Stimulated activated CD4-positive, alpha-beta T cell treated with anti-CD3 and anti-CD28 coated beads, Interleukin-1b, Interleukin-23, amount 100 ng/mL, for 4 hours (primary cell): ENCODE measurements at places on chromosomes 11 and 22.

DNA sequence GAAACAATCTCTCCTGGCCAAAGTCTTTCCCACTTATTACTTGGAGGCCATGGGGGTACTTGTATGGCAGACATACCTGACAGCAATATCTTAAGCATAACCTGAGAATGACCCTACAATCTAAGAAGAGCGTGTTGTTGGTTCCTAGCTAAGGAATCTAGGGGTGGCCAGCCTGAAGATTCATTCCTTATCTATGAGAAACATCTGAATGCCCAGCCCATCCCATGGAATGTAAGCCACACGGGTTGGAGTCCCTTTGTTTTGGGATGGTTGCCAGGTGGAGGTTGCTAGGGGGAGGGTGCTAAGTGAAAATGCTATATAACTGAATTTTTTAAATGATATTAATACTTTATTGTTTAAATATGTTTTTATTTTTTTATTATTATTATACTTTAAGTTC lies 725.0 kb downstream of the ETS1 start:
- no peak for DNase-seq

GRCh38 chr11:27470166-27470565 lies 2.4 kb downstream of the LGR4 start:
- DNase-seq = no peak

DNA sequence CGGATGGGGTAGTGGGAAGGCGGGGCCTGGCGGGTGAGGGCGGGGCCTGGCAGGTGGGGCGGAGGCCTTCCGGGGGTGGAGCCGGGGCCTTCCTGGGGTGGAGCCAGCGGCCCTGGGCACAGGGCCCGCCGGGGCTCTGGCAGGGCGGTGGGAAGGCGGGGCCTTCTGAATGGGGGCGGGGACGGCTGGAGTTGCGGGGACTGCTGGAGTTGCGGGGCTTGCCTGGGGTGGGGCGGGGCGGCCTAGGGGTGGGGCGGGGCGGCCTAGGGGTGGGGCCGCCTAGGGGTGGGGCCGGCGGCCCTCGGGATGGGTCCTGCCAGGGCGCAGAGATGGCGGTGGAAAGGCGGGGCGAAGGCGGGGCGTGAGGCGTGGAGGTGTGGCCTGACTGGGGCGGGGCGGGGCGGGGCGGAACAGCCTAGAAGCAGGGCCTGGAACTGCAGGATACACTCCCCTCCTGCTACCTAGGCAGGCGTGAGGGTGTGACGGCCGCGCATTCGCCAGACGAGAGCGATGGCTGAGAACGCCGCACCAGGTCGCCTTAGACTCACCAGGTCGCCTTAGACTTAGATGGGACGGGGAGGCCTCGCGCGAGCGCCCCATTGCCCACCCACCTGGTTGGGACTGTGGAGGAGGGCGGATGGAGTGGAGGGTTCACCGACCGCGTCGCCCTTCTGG lies 19.3 kb downstream of the RRP7A start:
- peak; percentile 73 for DNase-seq

DNA sequence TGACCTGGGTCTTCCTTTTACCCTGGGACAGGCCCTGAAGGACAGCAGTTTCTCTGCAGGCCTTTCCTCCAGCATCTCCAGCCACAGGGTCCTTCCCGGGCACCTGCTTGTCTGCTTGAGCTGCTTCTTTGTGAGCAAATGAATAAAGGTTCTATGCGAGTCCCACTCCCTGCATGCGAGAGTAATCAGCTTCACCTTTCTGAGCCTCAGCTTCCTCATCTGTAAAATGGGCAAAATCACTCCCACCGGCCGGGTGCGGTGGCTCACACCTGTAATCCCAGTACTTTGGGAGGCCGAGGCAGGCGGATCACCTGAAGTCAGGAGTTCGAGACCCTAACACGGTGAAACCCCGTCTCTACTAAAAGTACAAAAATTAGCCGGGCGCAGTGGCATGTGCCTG lies 31.1 kb downstream of the IFT27 start:
- DNase-seq = no peak

DNA sequence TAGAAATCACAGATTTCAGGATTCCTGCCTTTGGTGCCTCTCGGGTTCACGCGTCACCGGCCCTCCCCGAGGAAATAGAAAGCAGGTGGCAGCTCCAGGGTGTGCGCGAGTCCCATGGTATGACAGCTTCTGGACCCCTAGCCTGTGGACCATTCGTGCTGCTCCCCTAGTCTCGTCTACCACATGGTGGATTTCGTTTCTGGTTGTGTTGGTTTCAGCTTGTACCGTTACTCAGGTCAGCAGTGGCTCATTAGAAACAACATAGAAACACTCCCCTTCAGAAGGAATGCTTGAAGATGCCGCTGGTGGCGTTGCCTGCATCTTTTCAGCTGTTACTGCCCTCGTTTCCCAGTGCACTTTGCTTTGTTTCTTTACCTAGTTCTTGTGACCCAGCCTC lies 700 bp downstream of the TTC17 start:
- no peak for DNase-seq

DNA sequence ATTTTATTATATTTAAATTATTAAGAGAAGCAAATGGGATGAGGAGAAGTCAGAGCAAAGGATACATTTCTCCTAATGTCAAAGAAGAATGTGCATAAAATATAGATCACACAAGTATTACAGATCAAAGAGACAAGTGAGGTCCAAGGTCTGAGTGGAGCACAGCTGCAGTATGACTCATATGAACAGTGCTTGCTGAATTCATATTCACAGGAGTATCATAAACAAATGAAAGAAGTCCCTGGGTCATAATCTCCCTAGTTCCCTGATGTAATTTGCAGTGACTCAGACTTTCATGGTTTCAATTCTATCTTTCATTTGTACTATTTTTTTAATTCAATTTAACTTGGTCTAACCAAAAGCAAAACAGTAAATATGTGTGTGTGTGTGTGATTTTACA lies 499.0 kb upstream of the CCDC179 start:
- no peak for DNase-seq

- no peak for DNase-seq
Observed at GRCh38 chr11:95734009-95734572, 55.5 kb downstream of the FAM76B start.

- no peak for DNase-seq
Observed at GRCh38 chr22:38069372-38070249, 12.4 kb downstream of the PICK1 start.

DNA sequence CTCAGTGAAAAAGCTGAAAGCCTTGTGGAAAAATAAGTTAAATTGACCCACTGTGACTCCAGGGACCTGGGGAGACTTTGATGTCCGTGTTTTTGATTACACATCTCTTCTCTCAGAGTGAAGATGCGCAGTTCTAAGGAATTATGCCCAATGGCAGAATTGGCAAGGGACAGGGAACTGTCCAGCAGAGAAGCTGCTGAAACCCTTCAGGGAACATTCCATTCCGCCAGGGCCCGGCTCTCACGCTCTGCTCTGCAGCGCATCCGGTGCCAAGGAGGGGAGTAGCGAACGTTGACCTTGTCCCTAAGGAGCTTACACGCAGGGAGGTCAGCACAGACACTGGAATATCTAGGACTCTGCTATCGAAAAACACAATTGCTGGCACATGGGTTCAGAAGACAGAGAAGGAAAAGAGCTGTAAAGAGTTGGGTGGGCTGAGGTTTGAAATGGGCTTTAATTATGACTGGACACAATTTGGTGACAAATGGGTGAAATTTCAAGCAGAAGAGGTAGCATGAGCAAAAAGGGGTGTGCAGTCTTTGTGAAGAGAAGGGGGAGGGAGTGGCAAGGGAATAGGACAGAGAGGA lies 64.5 kb upstream of the B3GAT1 start:
- DNase-seq = no peak

DNA sequence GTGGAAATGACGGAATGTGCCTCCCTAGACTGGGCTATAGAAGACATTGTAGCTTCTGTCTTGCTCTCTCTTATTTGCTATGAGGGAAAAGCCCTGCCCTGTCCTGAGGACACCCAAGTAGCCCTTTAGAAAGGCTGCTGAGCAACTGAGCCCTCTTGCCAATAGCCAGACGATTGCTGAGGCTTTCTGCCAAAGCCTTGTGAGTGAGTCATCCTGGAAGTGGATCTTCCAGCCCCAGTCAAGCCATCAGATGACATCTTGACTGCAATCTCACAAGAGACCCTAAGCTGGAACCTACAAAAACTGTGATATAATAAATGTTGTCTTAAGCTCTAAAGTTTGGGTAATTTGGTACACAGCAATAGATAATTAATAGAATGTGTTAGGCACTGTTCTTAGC lies 3.9 kb upstream of the TRAF6 start:
- no peak for DNase-seq

GRCh38 chr11:101129203-101129943 lies at the start of gene PGR:
TSS of gene PGR (minus strand) at chr11:101129813. CDS start at chr11:101129070, 743 bp downstream.
- DNase-seq = no peak

DNA sequence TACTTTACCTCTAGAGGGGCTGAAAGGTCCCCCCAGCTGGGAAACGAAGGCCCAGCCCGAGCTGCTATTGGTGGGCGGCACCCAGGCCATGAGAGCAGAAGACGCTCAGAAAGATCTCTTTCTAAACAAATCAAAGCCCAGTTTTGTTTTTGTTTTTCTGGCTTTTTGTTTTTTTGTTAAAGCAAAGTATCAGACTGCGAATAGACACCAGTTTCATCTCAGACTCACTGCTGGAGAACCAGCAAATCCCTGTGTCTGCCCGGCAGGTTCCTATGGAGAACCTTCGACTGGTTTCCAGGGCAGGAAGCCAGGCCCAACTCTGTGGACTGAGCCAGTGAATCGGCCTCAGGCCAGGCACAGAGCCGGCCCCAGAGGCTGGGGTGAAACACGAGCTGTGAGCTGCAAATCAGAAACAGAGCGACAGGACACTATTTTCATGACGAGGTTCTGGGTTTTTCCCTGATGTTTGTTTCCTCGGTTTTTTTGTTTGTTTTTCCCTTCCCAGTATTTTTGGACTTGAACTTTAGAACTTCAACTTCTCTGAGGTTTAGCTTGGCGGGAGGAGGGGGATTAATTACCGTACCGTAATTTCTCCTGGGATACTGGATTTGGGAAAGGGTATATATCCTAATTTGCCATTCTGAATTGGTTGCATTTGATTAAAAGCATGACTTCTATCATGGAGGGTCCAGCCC lies 16.0 kb upstream of the B4GALNT4 start:
- DNase-seq = no peak

DNA sequence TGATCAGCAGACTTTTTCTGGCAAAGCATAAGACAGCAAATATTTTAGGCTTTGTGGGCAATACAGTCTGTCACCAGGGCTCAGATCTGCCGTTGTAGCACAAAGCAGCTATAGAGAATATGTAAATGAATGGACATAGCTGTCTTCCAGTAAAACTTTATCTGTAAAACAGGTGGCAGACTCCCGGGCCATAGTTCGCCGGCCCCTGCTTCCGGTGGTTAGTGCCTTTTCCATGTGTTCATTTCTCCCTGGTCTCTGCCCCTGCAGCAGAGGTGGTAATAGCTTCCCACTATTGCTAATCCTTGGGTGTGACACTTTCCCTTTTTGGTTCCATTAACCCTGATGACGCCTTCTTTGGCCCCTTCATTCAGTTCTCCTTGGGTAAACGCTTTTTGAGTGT lies 93.7 kb upstream of the LDLRAD3 start:
- no peak for DNase-seq

- DNase-seq = no peak
Observed at GRCh38 chr11:70427436-70427835, 29.1 kb downstream of the CTTN start.

- DNase-seq = no peak
Observed at GRCh38 chr11:44709966-44710365, 16.8 kb upstream of the TSPAN18 start.

DNA sequence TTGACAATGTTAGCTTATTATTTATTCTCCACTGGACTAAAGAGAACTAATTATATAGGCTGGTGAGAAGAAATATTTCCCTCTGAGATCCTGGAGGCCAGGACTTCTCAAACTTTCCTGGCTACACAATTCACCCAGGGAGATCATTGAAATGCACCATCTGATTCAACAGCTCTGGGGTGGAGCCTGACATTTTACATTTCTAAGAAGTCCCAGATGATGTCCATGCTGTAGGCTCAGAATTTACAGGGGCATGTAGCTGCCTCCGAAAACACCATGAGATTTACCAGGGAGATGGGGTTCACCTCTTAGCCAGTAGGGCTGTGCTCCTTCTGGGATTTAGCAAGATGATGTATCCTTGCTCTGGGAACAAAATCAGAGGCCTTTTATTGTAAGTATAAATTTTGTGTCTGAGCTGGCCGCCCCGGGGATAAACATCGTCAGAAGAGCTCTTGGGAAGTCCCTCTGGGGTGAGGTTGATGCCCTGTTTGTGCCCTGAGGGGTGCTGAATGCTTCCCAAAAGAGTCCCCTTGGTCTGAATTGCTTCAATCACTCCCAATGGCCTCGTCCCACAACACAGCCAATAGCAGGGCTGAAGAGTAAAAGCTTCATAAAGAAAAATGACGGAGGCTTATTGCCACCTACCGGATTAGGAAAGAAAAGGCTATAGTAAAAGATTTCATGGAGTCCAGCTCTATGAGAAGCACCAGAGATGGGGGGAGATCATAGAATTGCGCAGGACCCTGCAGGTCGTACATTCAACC lies 33.4 kb upstream of the API5 start:
- no peak for DNase-seq

DNA sequence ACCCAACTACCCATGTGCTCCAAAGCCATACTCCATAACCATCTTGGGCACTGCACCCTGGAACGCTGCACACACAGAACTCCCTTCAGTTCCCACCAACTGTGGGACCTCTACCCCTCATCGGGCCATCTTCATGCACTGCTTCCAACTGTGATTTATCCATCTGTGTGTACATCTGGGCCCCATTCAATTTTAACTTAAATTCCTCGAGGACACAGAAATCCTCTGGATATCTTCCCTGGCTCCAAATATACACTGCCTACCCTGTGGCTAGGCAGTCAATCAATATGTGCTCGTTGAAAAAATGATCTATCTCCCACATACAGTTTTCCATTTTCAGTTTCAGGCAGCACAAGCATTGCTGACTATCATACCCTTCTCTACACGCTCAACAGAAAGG lies 4.9 kb downstream of the FEZ1 start:
- no peak for DNase-seq

GRCh38 chr22:43723816-43724215 lies 88.3 kb downstream of the EFCAB6 start:
- no peak for DNase-seq

- no peak for DNase-seq
Observed at GRCh38 chr11:66892911-66893310, 36.0 kb downstream of the LRFN4 start.

DNA sequence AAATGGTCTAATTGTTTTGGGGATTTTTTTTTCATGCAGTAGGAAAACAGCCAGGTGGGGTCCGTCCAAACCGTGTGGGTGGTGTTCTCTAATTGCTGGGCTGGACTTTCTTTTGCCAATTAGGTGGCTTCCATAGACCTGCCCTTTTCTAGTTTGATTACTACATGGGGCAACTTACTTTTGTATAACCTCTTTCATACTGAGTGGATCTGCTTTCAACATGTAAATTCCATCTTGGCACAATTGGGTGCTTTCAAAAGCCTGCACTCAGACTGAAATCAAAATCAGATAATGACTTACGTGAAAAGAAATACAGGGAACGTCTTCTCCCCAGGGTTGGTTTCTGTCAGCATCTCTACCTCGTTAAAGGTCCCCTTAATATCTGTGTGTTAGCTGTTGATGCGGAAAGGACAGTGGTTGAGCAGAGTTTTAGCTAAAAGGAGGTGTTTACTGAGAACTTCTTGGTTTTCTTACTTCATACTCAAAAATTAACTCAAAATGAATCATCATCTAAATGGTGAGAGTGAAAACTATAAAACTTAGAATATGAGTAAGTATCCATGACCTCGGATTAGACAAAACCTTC lies 72.1 kb downstream of the BARX2 start:
- DNase-seq = no peak

- DNase-seq = no peak
Observed at GRCh38 chr11:35407041-35407440, 12.3 kb downstream of the SLC1A2 start.

- DNase-seq = no peak
Observed at GRCh38 chr11:128620309-128621100, 33.1 kb upstream of the ETS1 start.
